Naive thymus-derived CD8-positive, alpha-beta T cell (primary cell): ENCODE measurements at places on chromosomes 11 and 22. TPM values are rescaled to one million over a fixed set of nuclear protein-coding genes. Genes with fewer than 3 reads are reported as not detected.

OR4D9 gene
- not detected for total RNA-seq

FGF4 gene
- total RNA-seq: not detected

DNA sequence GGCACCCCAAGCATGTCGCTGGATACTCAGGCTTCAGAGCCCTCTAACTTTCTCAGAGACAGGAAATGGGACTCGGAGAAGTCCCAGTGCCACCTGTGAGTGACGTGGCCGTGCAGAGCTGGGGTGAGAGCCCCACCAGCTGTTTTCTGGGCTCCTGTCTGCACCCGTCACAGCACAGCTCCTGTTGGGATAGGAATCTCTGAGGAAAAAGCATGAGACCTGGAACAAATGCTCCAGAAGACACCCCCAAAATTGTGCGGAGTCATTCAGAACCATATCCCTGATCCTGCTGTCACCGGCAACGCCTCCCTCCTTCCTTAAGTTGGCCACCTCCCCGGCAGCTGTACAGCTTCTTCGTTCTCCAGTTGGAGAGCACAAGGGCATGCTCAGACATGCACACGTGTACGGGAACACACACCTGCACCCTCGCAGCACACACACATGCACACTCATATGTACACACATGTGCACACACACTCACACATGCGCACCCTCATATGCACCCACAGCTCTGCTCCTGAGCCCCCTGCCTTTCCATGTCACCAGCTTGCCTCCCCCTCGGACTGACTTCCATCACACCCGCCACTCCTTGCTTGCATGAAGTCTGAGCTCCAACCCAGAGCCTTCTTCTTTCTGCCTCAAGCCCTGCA lies 1430.0 kb downstream of the BRD1 start:
- H3K4me1 ChIP-seq: no peaks in the 10 kb centered on the region
- DNase-seq: no peak
- no peak overlapping the region for H3K27ac ChIP-seq
- no peak overlapping the region for H3K4me3 ChIP-seq
- H3K27me3 ChIP-seq: peaks cover 9% of the 10 kb centered on the region

GRCh38 chr11:61960532-61960931 lies 6.9 kb downstream of the FTH1 start:
- peaks cover 24% of the 10 kb centered on the region for H3K4me1 ChIP-seq
- DNase-seq: no peak
- H3K36me3 ChIP-seq: peaks cover 16% of the 10 kb centered on the region
- no peak overlapping the region for H3K4me3 ChIP-seq
- H3K27me3 ChIP-seq: peaks cover 2% of the 10 kb centered on the region
- H3K27ac ChIP-seq: no peak overlapping the region

GRCh38 chr11:86458294-86459001 lies 83.8 kb downstream of the CCDC81 start:
- H3K4me3 ChIP-seq: no peak overlapping the region
- H3K36me3 ChIP-seq: no peaks in the 10 kb centered on the region
- peaks cover 5% of the 10 kb centered on the region for H3K27me3 ChIP-seq

SYCE3 gene
- not detected for total RNA-seq

DNA sequence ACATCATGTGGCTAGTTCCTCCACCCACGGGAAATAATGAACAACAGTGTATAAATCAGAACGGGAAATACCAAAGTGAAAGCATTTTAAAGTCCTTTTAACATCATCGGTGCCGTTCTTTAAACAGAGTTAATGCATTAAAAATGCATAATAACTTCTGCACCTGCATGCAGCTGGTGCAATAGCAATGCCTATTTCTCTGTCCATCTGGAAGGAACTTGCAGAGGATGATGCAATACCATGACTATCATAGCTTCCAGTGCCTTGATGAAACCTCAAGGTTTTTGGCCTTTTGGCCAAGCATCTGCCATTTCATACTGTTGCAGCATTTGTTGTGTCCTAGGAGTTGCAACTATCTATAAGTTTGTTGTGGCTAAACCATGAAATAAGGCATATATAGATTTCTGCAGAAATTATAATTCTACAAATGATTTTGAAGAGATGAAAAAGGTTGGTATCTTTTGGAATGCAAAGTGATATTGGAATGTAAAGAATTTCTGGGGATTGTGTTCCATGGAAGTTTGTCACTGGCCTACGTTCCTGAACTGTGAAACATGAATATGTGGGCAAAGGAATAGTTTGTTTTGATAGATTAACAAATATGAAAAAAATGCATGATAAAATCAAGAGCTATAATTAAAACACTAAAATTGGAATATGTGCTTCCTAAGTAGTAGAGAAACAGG lies 9.8 kb upstream of the EIF3F start:
- no peaks in the 10 kb centered on the region for H3K4me1 ChIP-seq
- H3K27me3 ChIP-seq: peaks cover 8% of the 10 kb centered on the region
- no peak overlapping the region for H3K27ac ChIP-seq
- no peak overlapping the region for H3K4me3 ChIP-seq

DNA sequence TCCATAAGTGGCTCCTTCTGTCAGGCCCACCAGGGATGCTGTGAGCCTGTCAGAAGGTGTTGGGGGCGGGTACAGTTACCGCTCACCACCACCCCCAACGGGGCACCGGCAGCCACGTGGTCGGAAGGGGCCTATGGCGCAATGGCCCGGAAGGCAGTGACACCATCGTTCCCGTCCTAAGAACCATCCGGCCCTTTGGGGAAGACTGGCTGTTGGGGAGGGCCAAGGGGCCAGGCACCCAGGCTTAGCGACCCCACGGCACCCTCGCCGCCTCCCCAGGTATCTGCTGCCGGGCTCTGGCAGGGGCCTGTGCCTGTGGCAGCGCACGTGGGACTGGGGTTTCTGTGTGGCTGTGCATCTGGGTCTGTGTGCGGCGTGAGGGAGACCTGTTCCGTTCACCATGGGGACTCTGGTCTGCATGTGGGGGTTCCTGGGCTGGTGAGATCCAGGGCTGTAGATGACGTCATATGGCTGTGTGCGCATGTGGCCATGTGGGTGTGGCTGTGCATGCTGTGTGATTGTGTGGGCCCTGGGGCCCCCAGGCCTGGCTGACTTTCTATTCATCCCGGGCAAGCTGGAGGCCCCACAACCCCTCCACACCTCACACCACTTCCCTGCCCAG lies 717 bp downstream of the OSM start:
- peak overlapping the region; percentile 99 for H3K4me3 ChIP-seq
- no peaks in the 10 kb centered on the region for H3K36me3 ChIP-seq
- peaks cover 57% of the 10 kb centered on the region for H3K4me1 ChIP-seq

GRCh38 chr22:36619797-36620399 lies 83.7 kb downstream of the CACNG2 start:
- no peak overlapping the region for H3K27ac ChIP-seq
- H3K4me3 ChIP-seq: no peak overlapping the region
- no peaks in the 10 kb centered on the region for H3K36me3 ChIP-seq
- H3K4me1 ChIP-seq: no peaks in the 10 kb centered on the region

GRCh38 chr11:8917157-8917825 lies 6.3 kb downstream of the AKIP1 start:
- H3K27ac ChIP-seq: no peak overlapping the region
- peaks cover 22% of the 10 kb centered on the region for H3K4me1 ChIP-seq
- no peak for DNase-seq
- no peak overlapping the region for H3K4me3 ChIP-seq
- H3K36me3 ChIP-seq: no peaks in the 10 kb centered on the region

OR52I1 gene
- not detected for total RNA-seq

TMEM191B gene
- 11.4 TPM for total RNA-seq

GRCh38 chr11:99422581-99423427 lies 402.1 kb downstream of the CNTN5 start:
- no peaks in the 10 kb centered on the region for H3K4me1 ChIP-seq
- DNase-seq: no peak
- no peak overlapping the region for H3K27ac ChIP-seq
- H3K36me3 ChIP-seq: no peaks in the 10 kb centered on the region
- H3K4me3 ChIP-seq: no peak overlapping the region
- H3K27me3 ChIP-seq: no peaks in the 10 kb centered on the region

- peak overlapping the region; percentile 89 for H3K27ac ChIP-seq
- peaks cover 85% of the 10 kb centered on the region for H3K4me1 ChIP-seq
- no peak overlapping the region for H3K4me3 ChIP-seq
- DNase-seq: no peak
- no peaks in the 10 kb centered on the region for H3K27me3 ChIP-seq
- no peaks in the 10 kb centered on the region for H3K36me3 ChIP-seq
Measured at GRCh38 chr22:37209140-37209845, 3.0 kb downstream of the SSTR3 start.

DNA sequence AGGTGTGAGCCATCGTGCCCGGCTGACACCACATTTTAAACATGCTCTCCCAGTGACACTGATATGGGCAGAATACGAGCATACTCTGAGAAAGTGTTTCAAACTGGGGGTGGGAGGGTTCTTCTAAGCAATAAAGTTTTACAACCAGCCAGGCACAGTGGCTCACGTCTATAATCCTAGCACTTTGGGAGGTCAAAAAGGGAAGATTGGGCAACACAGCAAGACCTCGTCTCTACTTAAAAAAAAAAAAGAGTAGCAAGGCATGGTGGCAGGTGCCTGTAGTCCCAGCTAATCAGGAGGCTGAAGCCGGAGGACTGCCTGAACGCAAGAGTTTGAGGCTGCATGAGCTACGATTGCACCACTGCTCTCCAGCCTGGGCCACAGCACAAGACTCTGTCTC lies 2.2 kb downstream of the GANAB start:
- DNase-seq: no peak
- peak overlapping the region; percentile 90 for H3K27ac ChIP-seq
- no peaks in the 10 kb centered on the region for H3K36me3 ChIP-seq
- no peaks in the 10 kb centered on the region for H3K27me3 ChIP-seq
- H3K4me3 ChIP-seq: no peak overlapping the region

MLC1 gene
- 0.16 TPM for total RNA-seq

- DNase-seq: no peak
- peaks cover 14% of the 10 kb centered on the region for H3K4me1 ChIP-seq
- no peaks in the 10 kb centered on the region for H3K27me3 ChIP-seq
- H3K27ac ChIP-seq: peak overlapping the region; percentile 95
- no peak overlapping the region for H3K4me3 ChIP-seq
- H3K36me3 ChIP-seq: no peaks in the 10 kb centered on the region
Measured at GRCh38 chr11:73374151-73374550, 2.0 kb upstream of the RELT start.

BTG4 gene
- not detected for total RNA-seq

DNA sequence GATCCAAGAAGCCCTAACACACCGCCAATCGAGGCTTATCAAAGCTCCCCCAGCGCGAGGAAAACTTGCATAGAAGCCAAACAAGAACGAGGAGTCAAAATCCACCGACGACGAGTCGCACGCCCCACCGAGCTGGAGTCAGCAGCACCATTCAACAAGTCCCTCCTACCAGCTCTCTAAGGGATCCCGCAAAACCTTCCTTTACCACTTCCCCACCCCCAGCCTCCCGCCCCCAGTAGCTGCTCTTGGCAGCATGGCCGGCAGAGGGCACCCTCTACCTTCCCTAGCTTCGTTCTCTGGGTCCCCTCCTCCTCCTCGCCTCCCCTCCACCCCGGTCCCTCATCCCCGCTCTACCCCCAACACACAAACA lies 1.4 kb downstream of the BDNF start:
- H3K4me1 ChIP-seq: peaks cover 27% of the 10 kb centered on the region
- no peak overlapping the region for H3K27ac ChIP-seq

GRCh38 chr11:118715837-118716260 lies 36.4 kb upstream of the TREH start:
- peak overlapping the region; percentile 2 for H3K27ac ChIP-seq
- H3K4me1 ChIP-seq: peaks cover 5% of the 10 kb centered on the region
- H3K27me3 ChIP-seq: no peaks in the 10 kb centered on the region
- H3K36me3 ChIP-seq: no peaks in the 10 kb centered on the region

- H3K36me3 ChIP-seq: no peaks in the 10 kb centered on the region
- no peaks in the 10 kb centered on the region for H3K27me3 ChIP-seq
- H3K27ac ChIP-seq: no peak overlapping the region
- H3K4me3 ChIP-seq: no peak overlapping the region
- DNase-seq: no peak
Measured at GRCh38 chr11:8531982-8532381, 62.0 kb downstream of the STK33 start.

GRCh38 chr11:64276653-64277431 lies 7.6 kb downstream of the BAD start:
- no peak overlapping the region for H3K4me3 ChIP-seq
- H3K27me3 ChIP-seq: no peaks in the 10 kb centered on the region
- no peak for DNase-seq
- peaks cover 4% of the 10 kb centered on the region for H3K4me1 ChIP-seq
- peaks cover 2% of the 10 kb centered on the region for H3K36me3 ChIP-seq

DNA sequence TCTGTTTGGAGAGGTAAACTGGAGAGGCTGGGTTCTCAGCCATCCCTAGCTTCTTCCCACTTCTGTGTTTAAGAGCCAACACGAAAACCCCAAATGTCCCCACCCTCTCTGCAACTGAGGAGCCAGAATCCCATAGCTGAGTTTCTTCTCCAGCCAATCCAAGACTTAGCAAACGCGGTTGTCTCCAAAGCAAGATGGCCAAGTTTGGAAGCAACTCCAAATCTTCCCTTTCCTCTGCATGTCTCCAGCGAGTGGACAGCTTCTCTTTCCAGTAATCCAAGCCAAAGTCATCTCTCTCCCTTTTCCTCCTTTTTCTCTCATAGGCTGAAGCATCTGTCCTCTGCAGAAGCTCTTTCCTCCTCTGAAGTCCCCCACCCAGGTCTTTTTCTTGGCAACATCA lies 539.2 kb downstream of the MIAT start:
- no peak for DNase-seq
- H3K36me3 ChIP-seq: no peaks in the 10 kb centered on the region
- peaks cover 23% of the 10 kb centered on the region for H3K27me3 ChIP-seq
- no peak overlapping the region for H3K4me3 ChIP-seq

DNA sequence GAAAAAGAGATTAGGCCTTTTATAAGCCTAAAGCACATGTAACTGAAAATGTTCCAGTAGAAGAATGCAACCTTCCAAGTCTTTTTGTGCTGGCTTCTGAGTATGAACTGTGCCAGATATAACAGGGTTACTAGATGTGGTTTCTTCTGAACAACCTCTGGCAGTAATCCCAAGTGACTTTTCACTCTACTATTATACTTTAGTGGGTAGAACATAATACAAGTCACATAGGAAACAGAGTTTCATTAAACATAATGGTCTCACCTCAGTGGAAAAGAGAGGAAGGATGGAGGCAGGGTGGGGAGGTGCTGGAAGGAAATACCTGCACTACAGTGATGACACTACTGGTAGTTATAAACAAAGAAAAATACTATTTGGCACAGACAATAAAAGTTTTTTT lies 81.3 kb downstream of the PHF21A start:
- H3K27ac ChIP-seq: no peak overlapping the region
- no peak for DNase-seq
- no peaks in the 10 kb centered on the region for H3K36me3 ChIP-seq
- H3K4me3 ChIP-seq: no peak overlapping the region

DNA sequence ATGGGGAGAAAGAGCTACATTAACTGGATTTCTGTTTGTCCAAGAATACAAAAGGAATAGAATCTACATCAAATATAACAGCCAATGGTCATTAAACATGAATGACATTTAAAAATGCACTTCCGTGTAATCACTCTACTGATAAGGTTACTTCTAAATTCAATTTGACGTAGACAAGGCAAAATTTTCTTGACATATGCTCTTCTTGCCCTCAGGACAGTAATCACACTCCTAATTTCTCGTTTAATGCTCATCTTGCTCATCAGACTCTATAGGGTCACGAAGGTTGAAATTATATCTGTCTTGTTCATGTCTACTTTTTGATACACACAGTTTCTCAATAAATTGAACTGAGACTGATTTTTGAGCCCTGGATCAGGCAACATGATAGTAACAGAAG lies 58.4 kb downstream of the NARS2 start:
- H3K27ac ChIP-seq: no peak overlapping the region
- no peaks in the 10 kb centered on the region for H3K27me3 ChIP-seq
- no peaks in the 10 kb centered on the region for H3K4me1 ChIP-seq
- no peak overlapping the region for H3K4me3 ChIP-seq
- no peak for DNase-seq

- H3K4me3 ChIP-seq: no peak overlapping the region
- H3K27ac ChIP-seq: no peak overlapping the region
- DNase-seq: peak; percentile 47
- H3K36me3 ChIP-seq: peaks cover 2% of the 10 kb centered on the region
Measured at GRCh38 chr11:75445315-75445953, 12.4 kb upstream of the KLHL35 start.

MUC6 gene
- total RNA-seq: not detected
